NCI-H2227 treated with DMSO at 0.1 percent for 48 hours (cell line): ENCODE measurements at places on chromosomes 6 and 20.

DNA sequence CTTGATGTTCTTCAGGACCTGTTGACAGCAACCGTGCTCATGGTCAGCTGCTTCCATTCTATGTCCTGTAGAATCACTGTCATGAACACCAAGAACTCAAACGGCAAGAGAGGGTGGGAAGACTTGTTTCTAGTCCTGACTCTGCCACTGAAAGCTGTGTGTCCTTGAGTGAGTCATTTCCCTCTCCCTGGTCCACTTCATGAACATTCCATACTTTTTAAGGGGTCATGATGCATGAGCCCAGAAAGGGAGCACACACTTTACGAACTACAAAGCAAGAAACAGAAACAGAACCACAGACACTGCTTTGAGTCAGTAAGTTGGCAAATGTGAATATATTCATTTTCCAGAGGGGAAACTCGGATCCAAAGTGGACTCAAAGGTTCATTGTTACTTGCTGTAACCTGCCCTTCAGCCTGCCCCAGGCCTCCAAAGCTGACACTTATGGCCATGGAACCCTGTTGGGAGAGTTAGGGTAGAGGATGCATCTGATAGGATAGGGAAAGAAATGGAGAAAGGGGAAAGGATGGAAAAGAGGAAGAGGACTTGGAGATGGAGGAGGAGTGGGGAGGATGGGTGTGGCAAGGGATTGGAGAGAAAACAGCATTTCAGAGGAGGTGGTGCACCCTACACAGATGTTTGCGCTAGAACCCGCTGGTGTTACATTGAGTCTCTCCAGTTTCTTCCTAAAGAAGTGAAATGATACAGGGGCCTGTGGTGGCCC is 129.8 kb downstream of the FOXO3 start:
- DNase-seq = no peak

DNA sequence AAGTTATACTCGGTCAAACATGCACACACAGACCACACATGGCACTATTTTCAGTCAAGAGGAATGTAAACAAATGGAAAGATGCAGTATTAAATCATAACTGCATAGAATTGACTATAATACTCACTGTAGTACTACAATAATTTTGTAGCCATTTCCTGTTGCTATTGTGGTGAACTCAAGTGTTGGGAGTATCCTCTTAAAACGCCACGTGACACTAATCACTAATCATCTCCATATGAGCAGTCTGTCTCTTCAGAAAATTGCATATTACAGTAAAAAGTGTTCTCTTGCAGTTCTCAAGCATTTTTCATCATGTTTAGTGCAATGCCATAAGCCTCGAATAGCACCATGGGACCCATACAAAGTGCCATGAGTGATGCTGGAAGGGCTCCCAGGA is 258.7 kb upstream of the ID4 start:
- DNase-seq = no peak

GRCh38 chr6:448296-449056 is 56.9 kb downstream of the IRF4 start:
- no peak for DNase-seq

DNA sequence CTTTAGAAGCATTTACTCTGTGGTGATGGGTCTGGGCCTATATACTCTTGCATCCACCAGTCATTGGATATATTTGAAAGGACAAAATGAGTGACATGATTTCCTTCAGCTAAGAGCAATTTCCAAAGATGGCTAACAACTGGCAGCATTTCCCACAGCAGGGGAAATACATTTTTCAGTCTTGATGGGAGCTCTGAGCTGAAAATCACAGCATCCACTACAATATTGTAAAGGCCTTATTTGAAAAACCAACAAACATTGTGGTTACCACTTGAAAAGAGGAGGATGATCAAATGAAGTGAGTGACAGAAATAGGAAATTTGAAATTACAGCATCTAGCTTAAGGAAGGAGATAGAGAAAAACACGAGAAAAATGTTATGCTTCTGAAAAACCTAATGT is 705.0 kb upstream of the EPHA7 start:
- no peak for DNase-seq

GRCh38 chr6:87815449-87815848 is 113.4 kb upstream of the AKIRIN2 start:
- no peak for DNase-seq

GRCh38 chr6:169937389-169938261 is 186.2 kb downstream of the ERMARD start:
- no peak for DNase-seq
